ENCODE measurements at places on chromosomes 6 and 20.

- DNase-seq = no peak
Observed at GRCh38 chr20:19723813-19724430, 34.1 kb upstream of the RIN2 start.

- no peak for DNase-seq
Observed at GRCh38 chr6:83424392-83425018, 6.3 kb downstream of the ME1 start.

DNA sequence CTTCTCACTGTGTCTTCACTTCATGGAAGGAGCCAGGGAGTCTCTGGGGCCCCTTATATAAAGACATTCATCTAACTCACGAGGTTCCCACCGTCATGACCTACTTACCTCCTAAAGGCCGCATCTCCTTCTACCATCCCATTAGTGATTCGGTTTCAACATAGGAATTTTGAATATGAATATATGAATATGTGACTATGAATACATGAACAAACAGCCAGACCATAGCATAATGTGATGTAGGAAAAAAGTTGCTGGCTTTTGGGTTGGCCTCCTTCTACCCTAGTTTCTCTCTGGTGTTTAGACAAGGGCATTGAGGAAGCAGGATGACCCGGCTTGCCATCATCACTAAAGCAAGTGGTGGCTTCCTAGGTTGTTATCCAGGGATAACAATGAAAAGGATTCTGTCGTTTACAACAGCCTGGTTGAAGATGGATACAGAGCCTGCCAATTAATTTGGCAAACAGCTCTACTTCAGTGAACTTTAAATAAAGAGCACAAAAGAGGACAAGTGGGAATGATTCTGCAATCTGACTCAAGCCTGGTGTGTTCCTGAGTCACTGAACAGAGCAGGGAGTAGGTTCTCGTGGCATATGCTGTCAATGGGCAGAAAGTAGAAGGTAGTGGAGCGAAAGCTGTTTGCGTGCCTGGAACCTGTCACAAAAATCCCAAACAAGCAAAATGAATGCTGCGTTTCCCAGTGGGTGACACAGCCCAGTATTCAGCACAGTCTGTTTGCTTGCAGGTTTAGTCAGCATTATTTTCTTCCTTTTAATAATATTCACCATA lies 44.0 kb upstream of the DOK5 start:
- peak; percentile 78 for DNase-seq

DNA sequence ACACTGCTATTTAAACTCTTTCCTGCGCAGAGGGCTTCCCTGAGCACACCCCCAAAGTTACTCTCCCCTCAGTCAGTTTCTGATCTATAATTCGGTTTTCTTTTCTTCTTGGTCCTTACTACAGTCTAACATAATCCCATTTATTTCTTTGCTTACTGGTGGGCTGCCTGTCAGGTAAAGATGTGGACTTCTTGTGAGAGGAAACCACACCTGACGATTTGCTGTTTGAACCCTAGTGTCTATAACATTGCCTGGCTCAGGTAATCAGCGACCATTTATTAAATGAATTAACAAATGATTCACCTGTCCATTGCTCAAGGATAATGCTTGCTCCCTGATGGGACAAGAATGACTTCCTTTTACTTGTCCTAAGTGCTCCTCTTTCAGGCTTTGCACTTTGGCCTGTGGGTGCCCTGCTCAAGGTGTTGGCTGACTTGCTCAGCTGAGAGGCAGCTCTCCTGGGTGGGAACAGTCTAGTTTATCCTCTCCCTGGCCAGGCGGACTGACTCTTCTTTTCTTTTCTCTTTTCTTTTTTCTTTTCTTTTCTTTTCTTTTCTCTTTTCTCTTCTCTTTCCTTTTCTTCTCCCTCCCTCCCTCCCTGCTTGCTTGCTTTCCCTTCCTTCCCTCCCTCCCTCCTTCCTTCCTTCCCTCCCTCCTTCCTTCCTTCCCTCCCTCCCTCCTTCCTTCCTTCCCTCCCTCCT lies 233.1 kb downstream of the BCAS1 start:
- no peak for DNase-seq

GRCh38 chr6:147569788-147570187 lies 61.3 kb downstream of the SAMD5 start:
- DNase-seq = no peak

DNA sequence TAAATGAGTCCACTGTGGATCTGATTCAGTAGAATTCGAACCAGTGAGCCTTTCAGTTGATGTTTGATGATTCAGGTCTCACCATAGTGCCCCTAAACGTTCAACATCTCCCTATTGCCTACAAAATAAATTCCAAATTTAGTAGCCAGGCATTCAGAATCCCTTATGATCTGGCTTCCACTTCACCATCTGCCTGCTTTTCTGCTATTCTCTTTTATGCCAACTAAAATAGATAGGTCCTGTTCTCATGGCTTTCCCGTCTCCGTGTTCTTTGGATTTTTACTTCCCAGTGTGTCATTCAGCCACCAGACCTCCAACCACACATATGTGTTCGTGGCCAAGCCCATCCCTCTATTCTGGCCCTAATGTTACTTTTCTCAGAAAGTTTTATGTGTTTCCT lies 410.4 kb downstream of the LMBRD1 start:
- no peak for DNase-seq

- DNase-seq = no peak
Observed at GRCh38 chr6:149831308-149831820, 32.8 kb downstream of the LRP11 start.

DNA sequence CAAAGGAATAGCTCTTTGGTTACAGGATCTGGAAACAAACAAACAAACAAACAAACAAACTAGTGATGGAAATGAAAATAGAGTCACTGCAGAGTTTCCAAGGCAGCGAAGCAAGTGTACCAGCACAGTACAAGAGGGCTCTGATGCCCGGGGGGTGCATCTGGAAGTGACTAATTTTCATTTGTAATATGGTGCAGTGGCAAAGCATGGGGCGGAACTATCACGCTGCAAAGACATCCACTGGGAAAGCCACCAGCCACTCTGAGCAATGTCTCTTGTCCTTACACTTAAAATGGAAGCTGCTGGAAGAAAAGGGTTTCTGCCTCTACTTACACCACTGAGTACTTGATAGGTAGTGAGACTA lies 44.4 kb upstream of the NEDD9 start:
- DNase-seq = no peak

DNA sequence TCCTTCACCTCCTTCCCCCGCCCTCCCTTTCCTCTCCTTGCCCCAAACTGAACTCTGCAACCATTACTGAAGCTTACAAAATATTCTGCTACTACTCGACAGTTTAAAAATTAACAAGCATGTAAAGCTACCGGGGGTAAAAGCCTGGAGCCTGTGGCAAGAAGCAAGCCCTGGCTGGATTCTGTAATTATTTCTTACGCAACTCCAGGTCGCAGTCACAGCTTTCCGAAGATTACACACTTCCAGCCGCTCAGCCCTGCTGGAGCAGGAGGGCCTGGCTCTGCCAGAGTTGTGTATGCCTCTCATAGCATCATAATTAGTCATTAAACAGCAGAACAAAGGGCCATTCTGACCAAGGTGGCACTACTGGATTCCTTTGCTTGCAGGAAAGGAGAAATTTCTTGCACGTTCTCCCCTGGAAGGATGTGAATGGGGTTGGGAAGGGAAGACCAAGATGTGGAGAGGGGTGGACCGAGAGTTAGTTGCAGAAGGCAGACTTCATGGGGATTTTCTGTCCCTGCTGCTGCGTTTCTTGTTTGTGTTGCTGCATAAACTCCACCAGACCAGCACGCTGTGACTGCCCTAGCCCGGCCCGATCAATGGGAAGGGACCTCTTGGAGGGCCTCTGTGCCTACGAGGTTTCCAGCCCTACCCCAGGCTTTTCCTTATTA lies 23.6 kb downstream of the FOXQ1 start:
- DNase-seq = no peak

DNA sequence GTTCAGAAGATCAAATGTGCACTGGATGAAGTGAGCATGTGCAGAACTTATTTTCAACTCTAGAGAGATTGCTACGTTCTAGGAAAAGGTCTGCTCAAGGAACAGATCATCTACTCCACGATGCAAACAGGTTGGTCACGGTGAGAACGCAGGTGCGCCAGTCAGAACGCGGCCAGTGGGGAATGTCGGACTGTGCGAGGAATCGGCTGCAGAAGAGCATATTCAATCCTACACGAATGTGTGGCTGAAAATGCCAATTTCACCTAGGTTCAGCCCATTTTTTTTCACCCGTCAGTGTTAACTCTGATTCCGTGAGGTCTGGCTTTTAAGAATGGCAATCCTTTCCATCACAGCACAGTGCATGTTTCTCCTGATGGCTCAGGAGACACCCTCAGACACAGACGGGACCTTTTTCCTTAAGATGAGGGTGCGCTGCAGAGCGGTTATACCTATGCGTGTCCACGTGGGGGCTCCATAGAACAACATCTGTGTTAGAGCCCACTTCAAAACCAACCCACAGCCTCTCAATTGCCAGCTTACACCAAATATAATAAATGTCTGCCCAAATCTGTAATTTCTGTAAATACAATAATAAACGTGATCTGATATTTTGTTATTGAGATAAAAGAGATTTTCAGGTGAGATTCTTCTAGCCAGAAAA lies 250.4 kb downstream of the FOXA2 start:
- peak; percentile 69 for DNase-seq

- no peak for DNase-seq
Observed at GRCh38 chr6:48915591-48915990, 547.5 kb downstream of the MMUT start.

- peak; percentile 74 for DNase-seq
Observed at GRCh38 chr20:59455402-59456341, 148.7 kb upstream of the PHACTR3 start.
